Fibroblast of skin of left biceps (primary cell): ENCODE measurements at places on chromosomes 3 and 15.

DNA sequence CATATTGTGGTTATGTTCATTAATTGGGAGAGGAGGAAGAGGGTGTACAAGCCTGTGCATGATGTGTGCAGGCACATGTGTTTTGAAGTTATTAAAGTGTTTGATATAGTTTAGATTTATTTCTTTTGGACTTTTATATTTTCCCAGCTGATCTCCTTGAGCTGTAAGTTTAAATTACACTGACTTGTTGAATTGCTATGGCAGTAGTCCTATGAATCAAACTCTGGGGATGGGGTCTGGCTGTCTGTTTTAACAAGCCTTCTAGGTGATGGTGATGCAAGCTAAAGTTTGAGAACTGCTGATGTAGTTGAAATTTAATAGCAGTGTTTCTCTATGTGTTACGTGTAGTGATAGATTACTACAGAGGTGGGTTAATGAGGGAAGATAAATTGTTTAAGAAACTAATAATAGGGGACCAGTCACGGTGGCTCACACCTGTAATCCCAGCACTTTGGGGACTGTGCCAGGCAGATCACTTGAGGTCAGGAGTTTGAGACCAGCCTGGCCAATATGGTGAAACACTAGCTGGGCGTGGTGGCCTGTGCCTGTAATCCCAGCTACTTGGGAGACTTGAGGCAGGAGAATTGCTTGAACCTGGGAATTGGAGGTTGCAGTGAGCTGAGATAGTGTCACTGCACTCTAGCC, 7.0 kb downstream of the ARIH1 start:
- no peak for DNase-seq

GRCh38 chr3:12401208-12401607, 83.1 kb upstream of the TSEN2 start:
- DNase-seq, result no peak

- DNase-seq, result no peak
Observed at GRCh38 chr3:57109437-57110199, 49.2 kb downstream of the SPATA12 start.

- no peak for DNase-seq
Observed at GRCh38 chr3:188925376-188925775, 246.4 kb upstream of the TPRG1 start.

- no peak for DNase-seq
Observed at GRCh38 chr3:8492744-8493511, 8.7 kb upstream of the LMCD1 start.

DNA sequence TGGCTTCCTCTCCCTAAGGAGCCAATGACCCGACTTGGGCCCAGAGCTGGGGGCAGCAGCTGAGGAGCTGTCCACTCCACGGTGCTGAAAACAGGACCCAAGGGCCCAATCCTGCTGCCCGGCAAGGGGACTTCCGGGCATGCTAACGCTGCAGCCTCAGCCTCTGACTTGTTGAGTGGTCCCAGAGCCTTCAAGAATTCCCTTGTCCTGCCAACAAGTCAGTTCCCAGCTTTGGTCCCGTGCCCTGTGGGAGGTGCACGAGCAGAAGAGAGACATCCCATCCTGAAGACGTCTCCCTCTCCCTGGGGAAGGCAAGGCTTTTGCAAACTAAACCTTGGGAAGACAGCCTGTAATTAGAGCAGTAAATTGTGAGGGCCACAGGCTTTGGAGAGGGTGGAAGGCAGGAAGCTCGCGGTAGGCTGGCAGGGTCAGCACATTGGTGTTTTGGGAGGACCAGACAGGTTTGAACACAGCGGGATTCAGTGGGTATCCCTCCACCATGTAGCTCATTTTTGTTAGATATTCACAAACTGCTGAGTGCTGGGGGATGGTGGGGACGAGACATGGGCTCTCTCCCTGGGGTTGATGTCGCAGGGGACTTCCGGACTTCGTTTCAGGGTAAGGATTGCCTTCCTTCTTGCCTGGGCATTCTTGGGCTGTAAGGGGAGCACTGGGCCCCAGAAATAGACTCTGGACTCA, 29.8 kb upstream of the PRR23E start:
- no peak for DNase-seq

DNA sequence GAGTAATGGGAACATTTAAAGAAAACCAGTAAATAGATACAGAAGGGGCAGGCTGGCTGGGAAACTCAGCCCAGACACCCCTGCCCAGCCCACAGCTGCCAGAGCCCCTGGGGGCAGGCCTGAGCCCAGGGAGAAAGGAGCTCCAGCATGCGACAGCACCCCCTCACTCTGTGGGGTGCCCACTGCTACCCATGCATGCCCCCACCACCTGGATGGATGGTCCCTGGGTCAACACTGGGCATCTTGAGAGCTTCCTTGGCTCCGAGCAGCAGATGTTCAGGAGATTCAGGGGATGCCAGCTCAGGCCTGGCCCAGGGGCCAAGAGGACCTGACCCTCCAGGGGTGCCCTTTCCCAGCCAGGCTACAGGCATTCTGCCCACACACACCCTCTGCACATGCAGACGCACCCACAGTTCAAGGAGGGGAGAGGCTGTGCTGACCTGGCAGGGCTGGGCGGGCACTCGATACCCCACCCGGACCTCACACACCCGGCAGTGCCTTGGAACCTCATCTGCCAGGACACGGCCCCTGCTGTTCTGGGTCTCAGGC, 31.5 kb downstream of the PTH1R start:
- no peak for DNase-seq

GRCh38 chr3:133535971-133536881, 37.3 kb upstream of the CDV3 start:
- DNase-seq, result peak; percentile 78

GRCh38 chr15:68419301-68420175, 12.4 kb downstream of the ITGA11 start:
- DNase-seq, result no peak

DNA sequence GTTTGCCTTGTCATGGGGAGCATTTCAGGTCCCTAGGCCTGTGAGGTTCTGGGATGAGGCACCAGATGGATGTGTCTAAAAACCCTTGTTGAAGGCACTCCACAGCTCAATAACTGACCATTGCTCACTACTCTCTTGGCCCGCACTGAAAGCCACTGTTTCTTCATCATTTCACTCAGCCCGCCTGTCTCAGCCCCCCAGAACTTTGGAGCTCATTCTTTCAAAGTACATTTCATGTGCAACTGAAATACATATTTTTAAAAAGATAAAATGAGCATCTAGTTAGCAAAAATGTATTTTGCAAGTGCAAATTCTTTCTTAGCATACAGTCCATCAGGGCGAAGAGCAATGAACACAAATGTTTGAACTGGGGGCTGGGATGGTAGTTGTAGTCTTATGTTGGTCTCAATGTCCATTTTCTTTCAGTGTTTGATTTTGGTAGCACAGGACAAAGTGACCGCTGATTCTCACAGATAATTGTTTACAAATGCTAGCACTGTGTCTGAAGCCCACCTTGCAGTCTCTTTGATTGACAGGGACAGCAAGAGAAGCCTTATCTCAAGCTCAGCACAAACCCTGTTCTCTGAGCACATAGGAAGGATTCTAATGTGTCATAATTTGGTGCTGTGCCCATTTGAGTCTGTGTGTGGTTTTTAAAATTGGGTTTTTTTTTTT, 19.6 kb downstream of the HEMK1 start:
- no peak for DNase-seq

DNA sequence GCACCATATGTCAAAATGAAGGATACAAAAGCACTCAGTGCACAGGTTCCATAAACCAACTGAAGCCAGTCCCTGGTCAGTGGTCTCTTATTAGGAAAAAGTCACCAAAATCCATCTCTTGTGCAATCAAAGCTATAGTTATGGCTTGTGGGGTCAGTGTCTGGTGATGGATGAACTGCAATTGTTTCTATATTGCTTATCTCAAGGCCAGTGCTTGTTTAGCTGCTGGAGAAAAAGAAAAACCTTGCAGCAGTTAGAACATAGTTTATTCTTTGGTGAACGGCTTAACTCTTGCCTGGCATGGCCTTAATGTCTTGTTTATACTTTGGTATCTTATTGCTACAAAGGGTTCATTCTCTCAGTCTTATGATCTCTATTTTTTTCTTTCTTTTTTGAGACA, 2.9 kb upstream of the UQCRC1 start:
- no peak for DNase-seq

DNA sequence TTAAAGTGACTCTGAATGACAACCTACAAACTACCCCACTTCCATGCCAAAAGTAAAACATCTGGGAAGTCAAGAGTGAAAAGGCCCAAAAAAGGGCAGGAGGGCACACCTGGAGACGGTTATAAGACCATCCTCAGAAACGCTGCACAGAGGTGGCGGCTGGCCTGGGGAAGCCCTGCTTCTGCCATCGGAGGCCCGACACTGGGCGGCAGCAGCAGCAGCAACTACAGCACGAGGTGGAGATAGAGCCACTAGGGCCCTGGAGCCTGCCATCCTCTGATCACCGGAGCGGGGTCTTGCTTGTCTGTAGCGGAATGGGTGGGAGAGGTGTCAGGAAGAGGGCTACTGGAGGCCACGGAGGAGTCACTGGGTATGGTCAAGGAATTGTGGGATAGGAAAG, 283.3 kb downstream of the ADAMTS17 start:
- no peak for DNase-seq

- DNase-seq, result peak; percentile 36
Observed at GRCh38 chr3:169218314-169218983, 445.1 kb downstream of the MECOM start.

- no peak for DNase-seq
Observed at GRCh38 chr3:187458383-187458782, 90.2 kb downstream of the RTP4 start.

GRCh38 chr3:175980486-175981090, 1121.5 kb downstream of the NAALADL2 start:
- peak; percentile 44 for DNase-seq

- DNase-seq, result no peak
Observed at GRCh38 chr3:127095774-127096173, 97.2 kb upstream of the PRR23E start.

DNA sequence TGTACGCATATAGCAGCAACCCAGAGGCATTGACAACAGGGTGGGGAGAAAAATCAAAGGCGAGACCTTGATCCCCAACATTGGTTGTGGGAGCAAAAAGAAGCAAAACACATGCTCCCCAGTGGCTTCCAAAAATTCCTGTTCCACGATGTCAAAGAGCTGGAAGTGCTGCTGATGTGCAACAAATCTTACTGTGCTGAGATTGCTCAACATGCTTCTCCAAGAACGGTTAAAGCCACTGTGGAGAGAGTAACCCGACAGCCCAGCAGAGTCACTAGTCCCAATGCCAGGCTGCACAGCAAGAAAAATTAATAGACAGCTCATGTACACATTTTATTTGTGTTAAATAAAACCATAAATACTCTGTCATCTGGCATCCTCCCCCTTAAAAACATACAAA, 179.9 kb upstream of the PFN2 start:
- DNase-seq, result no peak
